ENCODE measurements at places on chromosomes 16 and 17.

- DNase-seq, result no peak
Observed at GRCh38 chr16:23508589-23509440, 1.5 kb downstream of the GGA2 start.

- no peak for DNase-seq
Observed at GRCh38 chr16:26491101-26491670, 575.5 kb upstream of the C16orf82 start.

GRCh38 chr16:77917971-77918370 is 104.4 kb upstream of the CLEC3A start:
- DNase-seq, result no peak

GRCh38 chr17:56177361-56177760 is 24.1 kb downstream of the ANKFN1 start:
- DNase-seq, result no peak

- no peak for DNase-seq
Observed at GRCh38 chr17:53628011-53628410, 194.7 kb upstream of the KIF2B start.

DNA sequence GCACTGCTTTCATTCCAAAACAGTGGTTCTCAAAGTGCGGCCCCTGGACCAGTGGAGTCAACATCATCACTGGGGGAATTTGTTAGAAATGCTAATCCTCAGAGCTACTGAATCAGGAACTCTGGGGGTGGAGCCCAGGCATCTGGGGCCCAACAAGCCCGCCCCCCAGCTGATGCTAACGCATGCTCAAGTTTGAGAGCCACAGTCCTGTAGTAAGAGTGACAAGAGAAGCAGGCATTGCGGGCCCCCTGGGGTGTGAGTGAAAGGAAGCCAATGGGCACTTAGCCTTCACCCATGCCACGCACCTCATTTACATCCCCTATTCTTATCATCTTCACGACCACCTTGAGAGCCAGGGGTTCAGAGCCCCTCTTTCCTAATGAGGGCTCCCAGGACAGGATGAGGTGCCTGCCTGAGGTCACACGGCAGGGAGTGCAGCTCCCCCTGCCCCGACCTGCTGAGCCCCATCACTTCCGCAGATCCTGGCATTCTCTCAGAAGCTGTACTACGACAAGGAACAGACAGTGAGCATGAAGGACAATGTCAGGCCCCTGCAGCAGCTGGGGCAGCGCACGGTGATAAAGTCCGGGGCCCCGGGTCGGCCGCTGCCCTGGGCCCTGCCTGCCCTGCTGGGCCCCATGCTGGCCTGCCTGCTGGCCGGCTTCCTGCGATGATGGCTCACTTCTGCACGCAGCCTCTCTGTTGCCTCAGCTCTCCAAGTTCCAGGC is 9.1 kb downstream of the CA4 start:
- DNase-seq, result peak; percentile 52

GRCh38 chr17:58313815-58314705 is 14.5 kb downstream of the TSPOAP1 start:
- DNase-seq, result no peak

GRCh38 chr17:52678211-52678610 is 519.7 kb upstream of the CA10 start:
- DNase-seq, result no peak

DNA sequence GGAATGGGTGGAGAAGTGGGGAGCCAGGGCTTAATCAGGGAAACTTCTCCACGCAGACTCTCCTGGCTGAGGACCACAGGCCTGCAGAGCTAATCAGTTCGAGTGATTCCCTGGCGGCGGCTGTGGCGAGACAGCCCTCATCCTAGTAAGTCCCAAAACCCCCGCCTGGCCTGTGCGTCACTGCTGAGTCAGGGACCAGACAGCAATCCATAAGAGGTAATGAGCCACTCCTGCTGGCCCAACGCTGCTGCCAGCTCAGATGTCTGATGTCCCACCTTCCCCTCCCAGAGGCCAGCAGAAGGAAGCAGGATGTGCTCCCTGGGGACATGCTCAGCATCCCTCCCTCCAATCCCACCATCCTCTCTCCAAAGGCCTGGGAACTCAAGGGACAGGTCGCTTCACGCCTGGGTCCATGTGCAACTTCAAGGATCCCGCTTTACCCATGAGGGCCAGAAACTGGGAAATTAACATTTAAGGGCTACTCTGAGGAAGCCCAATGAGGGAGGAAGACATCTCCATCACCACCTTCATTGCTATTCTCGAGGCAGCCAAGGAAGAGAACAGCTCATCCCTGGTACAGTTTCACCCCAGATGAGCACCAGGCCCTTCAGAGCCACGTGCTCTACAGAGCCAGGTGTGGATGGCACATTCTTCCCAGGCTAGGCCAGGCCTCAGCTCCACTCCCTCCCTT is 7.9 kb downstream of the ACLY start:
- no peak for DNase-seq

DNA sequence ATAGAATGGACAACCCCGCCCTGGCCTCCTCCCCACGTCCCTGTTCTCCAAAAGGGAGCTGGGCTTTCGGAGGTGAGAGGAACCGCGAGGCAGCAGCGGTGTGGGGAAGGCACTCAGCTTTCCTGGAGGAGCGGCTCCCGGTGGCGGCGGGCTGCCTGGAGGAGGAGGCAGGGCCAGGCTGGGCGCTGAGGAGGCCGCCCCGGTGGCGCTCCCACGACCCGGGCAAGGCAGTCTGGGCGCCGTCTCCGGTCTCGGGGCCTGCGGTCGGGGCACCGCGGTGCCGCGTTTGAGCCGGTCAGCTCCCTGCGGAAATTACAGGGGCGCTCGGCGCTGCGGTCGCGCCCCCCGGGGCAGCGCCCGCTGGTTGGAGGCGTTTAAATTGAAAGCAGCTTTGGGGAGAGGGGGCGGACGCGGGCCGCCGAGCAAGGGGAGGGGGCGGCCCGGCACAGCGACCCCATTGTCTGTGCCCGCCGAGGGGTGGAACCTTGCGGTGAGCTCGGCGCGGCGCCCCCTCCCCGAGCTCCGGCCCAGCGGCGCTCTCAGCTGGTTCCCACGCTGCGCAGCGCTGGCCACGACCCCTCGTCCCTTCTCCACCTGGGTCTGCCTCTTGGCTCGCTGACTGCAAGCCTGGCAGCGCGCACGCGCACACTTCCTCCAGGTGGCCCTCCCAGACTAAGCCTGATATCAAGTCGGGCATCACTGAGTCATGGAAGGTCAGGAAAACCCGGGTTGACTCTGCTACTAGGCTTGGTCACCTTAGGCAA is 58.7 kb upstream of the DLX4 start:
- DNase-seq, result peak; percentile 82

- no peak for DNase-seq
Observed at GRCh38 chr17:30312226-30312625, 20.5 kb upstream of the BLMH start.

DNA sequence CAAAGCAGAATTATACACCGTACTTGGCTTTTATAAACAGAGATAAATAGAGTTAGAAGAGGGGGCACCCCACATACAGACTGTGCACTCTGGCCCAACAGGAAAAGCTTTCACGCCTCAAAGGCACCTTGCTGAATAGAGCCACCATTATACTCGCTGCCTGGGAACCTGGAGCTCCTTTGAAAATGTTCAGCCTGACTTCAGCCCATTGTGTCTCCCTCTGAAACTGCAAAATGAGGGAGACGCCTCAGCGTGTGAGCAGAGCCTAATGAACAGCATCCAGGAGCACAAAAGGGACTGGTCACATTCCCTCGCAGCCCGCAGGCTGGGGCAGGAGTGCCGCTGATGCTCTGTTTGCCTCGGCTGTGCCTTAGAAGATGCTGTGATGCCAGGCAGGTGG is 46.3 kb downstream of the ABCC12 start:
- DNase-seq, result no peak

- DNase-seq, result peak; percentile 69
Observed at GRCh38 chr17:33328129-33328528, 35.0 kb upstream of the ASIC2 start.

GRCh38 chr17:19673623-19674022 is 25.1 kb downstream of the ALDH3A2 start:
- DNase-seq, result no peak

DNA sequence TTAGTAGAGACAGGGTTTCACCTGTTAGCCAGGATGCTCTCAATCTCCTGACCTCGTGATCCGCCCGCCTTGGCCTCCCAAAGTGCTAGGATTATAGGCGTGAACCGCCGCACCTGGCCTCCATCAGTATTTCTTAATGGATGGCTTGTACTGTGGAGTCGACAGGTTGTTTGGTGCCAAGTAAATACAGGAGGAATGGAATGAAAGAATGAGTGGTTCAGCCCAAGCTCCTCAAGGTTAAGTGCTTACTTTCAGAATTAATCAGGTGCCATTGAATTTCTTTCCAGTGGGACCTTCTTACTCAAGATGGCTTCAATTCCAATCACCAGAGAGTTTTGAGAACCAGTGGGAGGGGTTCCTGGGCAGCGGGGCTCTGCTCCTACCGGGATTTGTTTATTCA is 25.0 kb downstream of the ALOX15 start:
- no peak for DNase-seq

- DNase-seq, result no peak
Observed at GRCh38 chr16:31460582-31461002, 1.3 kb downstream of the ARMC5 start.

- no peak for DNase-seq
Observed at GRCh38 chr17:46916211-46916610, 6.7 kb upstream of the GOSR2 start.

GRCh38 chr16:87114832-87115231 is 202.4 kb downstream of the C16orf95 start:
- no peak for DNase-seq
